Stimulated activated CD8-positive, alpha-beta memory T cell treated with anti-CD3 and anti-CD28 coated beads, Interleukin-4, amount 100 ng/mL, for 48 hours (primary cell): ENCODE measurements at places on chromosomes 11 and 22.

DNA sequence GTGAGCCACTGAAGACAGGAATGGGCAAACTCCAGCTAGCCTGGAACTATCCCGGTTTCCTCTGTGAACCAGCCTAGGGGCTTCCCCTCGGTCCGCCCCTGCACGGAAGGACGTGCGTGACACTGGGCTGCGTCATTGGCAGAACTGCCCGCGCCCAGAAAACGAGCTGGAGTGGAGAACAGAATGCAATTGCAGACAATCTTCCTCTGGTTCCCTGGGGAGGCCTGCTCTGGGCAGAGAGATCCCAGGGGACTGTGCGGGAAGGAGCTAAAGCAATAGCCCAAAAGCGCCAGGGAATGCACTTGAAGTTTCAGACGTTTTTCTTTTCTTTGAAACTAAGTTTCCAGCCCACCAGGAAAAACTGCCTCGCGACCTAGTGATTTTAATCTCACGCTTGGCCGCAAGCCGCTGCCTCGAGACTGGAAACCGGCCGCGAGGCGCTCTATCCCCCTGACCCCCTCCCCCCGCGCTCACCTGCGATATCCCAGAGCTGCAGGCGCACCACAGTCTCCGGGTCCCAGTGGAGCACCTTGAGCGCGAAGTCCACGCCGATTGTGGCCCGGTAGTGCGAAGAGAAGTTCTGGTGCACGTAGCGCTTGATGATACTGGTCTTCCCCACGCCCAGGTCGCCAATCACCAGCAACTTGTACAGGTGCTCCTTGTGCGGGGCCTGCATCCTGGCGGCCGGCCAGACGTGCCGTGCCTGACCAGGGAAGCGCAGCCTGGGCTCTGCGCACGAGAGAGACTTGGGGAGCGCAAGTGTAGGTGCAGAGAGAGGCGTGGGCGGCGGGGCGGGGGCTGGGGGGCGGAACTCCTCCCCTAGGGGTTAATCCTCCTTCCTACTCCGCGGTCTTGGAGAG is at the start of gene RAB38:
Gene RAB38 (minus strand): TSS at position 735 of the 860 bp plus-strand sequence. CDS start 59 bp downstream, at position 676.
- peak; percentile 75 for DNase-seq

GRCh38 chr22:21741790-21742189 is 6.2 kb upstream of the YPEL1 start:
- no peak for DNase-seq

- no peak for DNase-seq
Observed at GRCh38 chr22:24437091-24437490, 9.7 kb downstream of the ADORA2A start.

DNA sequence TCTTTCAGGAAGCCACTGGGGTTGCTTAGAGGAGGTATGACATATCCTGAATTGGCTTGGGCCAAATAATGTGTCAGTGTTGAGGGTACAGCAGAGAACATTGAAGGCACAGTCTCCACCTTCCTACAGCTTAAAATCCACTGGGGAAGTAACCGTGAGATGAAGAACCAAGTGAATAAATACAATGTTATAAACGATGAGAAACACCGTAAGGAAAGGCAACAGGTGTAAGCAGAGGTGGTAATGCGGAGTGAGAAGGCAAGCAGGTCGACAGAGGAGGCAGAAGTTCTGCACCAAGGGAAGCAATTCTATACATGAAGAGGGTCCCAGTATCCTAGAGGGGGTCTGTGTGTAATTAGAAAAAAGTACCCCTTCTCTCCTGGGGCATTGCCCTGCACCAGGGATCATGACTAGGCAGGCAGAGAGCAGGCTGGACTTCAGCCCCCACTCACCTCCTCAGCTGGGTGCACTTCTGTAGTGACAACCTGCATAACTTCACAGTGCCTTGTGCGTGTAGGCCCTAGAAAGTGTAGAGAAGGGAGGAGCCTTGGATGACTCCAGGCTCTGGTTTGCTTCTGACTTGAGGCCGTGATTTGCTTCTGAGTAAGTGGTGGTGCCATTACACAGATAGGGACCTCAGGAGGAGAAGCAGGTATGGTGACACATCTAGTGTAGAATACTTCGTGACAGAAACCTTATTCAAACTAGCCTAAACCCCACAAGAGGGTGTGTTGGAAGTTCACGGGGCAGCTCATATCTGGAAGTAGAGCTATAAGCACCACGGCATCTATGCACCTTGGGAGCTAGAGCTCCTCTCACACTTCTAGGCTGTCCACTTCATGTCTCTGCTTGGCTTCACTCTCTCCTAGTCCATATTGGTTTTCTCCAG is 4.9 kb downstream of the MYOD1 start:
- DNase-seq, result no peak

DNA sequence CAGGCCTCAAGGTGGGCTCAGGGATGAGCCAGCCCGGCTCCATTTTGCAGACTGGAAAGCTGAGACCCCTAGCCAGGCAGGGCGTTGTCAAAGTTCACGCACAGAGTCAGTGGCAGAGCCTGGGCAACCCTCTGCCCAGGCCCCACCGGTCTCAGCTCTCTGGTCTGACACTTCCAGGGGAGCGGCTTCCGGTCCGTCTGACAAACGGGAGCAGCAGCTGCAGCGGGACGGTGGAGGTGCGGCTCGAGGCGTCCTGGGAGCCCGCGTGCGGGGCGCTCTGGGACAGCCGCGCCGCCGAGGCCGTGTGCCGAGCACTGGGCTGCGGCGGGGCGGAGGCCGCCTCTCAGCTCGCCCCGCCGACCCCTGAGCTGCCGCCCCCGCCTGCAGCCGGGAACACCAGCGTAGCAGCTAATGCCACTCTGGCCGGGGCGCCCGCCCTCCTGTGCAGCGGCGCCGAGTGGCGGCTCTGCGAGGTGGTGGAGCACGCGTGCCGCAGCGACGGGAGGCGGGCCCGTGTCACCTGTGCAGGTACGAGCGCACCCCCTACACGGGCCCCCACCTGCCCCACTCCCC is 36.0 kb downstream of the CD6 start:
- no peak for DNase-seq

DNA sequence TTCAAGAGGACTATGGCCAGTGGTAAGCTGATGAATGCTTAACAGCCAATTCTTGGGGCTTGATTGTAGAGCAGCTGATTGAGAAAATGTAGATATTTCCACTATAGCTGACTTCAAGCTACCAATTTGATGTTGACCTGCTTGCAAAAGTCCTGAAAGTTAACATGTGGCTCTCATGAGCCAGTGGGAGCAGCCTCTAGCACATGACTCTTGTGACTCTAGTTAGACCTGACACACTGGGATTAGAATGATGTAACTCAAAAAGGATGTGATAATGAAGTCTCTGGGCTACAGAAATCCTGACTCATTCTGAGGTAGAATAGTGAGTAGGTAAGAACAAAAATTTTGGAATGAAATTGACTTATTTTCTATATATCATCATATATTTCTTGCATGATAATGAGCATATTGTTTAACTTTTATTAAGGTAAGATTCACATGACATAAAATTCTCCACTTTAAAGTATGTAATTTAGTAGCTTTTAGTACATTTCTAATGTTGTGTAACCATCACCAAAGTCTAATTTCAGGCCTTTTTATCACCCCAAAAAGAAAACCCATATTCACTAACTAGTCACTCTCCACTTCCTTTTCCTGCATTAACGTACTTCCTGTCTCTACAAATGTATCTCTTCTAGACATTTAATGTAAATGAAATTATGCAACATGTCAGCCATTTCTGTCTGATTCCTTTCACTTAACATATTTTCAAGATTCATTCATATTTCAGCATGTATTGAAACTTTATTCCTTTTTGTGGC is 16.1 kb upstream of the OR52H1 start:
- DNase-seq, result no peak

DNA sequence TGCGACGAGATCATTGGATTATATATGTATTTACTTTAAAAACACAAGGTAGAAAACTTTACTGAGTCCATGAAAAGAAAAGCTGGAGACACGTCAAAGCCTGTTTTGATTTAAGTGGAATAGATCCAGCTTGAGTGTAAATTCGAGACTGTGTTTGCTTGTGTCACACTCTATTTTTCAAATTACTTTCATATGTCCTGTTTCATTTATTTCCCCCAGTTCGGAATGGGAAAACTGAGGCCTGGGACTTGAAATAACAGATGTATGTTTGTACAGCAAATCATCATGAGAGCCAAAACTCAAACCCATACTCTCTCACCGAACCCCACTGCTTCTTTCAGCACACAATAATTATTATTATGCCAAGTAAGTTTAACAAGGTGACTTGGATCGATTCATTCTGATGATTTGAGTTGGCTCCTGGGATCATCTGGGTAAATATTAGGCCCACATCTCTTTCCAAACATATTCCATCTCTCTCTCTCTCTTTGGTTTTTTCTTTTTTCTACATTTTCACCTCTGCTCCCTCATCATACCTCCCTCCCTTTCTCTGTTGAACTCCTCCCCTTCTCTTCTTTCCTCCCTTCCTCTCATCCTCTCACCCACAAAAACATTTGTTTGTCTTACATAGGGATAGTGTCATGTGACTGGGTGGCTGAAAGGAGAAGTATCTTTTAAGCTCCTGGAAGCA is 21.2 kb downstream of the FZD4 start:
- no peak for DNase-seq

DNA sequence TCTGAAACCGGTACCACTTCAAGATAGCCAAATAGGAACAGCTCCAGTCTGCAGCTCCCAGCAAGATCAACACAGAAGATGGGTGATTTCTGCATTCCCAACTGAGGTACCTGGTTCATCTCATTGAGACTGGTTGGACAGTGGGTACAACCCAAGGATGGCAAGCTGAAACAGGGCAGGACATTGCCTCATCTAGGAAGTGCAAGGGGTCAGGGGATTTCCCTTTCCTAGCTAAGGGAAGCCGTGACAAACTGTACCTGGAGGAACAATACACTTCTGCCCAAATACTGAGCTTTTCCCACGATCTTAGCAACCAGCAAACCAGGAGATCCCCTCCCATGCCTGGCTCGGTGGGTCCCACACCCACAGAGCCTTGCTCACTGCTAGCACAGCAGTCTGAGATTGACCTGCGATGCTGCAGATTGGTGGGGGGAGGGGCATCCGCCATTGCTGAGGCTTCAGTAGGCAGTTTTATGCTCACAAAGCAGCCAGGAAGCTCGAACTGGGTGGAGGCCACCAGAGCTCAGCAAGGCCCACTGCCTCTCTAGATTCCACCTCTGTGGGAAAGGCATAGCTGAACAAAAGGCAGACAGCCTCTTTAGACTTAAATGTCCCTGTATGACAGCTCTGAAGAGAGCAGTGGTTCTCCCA is 59.9 kb upstream of the C11orf58 start:
- no peak for DNase-seq

- DNase-seq, result no peak
Observed at GRCh38 chr22:40444178-40444831, 73.9 kb downstream of the SGSM3 start.
